ENCODE measurements at places on chromosomes 6 and 20.

- DNase-seq: no peak
These were observed 25.5 kb upstream of the ITCH start for GRCh38 chr20:34337544-34337943.

- DNase-seq: no peak
These were observed at the start of gene NKX2-2 for GRCh38 chr20:21513881-21514540. NKX2-2 (minus strand) TSS chr20:21514064; CDS start chr20:21513669, 395 bp downstream.

- no peak for DNase-seq
These were observed 19.8 kb upstream of the FANCE start for GRCh38 chr6:35432291-35432690.

GRCh38 chr20:45104786-45105185 is 3.9 kb upstream of the KCNS1 start:
- no peak for DNase-seq

GRCh38 chr6:52661551-52661950 is 9.4 kb upstream of the TMEM14A start:
- DNase-seq: no peak

- no peak for DNase-seq
These were observed 132.9 kb downstream of the SCML4 start for GRCh38 chr6:107691062-107691751.
